NCI-H2107 (cell line): ENCODE measurements at places on chromosomes 1 and 21.

DNA sequence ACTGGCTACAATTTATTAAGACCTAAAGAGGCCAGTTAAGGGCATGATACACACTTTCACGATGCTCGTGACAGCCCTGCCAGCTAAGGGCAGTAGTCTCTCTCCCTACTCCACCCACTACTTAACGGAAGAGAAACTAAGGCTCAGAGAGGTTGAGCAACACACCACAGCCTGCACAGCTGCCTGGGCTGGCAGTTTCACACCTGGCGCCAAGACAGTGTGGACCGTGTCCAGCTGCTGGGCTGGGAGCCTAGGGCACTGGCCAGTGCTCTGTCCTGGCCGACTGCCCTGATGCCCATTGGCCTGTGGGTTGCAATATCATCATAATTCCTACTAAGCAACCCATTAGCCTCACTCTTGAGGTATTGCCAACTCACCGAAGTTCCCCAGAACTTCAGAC, 27.6 kb downstream of the TENT5C start:
- DNase-seq, result no peak

DNA sequence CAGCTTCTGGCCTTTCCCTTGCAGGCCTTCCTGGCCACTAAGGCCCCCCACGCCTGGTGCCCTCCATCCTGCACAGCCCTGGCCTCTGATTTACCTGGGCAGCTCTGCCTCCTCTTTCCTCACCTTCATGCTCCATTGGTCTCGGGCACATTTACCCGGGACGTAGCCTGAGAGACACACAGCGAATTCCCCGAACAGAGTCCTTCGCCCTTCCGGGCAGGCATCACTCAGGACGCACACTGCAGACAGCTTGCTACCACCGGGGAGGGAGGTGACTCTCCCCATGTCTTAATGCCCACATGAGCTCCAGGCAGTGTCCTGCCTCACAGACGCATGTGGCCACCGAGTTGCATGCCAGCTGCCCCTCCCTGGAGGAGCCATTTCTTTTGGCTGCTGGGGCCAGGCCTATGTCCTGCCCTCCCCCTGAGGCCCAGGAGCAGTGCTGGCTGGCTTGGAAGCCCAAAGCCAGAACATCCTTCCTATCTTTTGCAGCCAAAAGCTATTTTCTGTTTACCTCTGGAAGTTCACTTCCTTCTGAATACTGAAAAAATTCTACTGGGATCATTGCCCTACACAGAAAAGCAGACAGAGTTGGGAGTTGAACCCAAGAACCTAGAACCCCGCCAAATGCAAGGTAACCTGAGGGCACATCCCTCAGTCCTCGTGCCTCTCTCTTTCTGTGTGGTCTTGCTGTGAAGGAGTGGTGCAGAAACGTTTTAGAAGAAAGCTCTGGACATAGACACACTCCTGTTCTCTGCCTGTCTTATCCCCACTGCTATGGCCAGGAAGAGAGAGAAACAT, 209.5 kb downstream of the TOMM20 start:
- no peak for DNase-seq

- DNase-seq, result no peak
Measured at GRCh38 chr1:76140227-76140626, 65.7 kb downstream of the ST6GALNAC3 start.

DNA sequence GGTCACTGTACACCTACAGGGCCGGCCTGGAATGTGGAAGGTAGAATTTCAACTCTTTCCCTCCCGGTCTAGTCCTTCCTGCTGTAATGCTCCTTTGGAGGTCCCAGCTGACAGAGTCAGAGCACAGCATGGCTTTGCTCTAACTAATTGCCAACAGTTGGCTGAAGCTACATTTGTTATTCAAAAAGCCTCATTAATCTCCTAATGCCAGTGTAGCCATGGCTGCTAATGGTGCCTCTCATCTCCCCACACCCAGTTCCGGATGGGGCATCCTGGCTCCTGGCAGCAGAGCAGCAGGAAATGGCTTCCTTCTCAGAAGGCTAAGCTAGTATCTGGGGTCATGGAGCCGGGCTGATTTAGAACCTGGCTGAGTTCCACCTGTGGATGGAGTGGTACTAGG, 18.7 kb upstream of the CAMK1G start:
- no peak for DNase-seq

DNA sequence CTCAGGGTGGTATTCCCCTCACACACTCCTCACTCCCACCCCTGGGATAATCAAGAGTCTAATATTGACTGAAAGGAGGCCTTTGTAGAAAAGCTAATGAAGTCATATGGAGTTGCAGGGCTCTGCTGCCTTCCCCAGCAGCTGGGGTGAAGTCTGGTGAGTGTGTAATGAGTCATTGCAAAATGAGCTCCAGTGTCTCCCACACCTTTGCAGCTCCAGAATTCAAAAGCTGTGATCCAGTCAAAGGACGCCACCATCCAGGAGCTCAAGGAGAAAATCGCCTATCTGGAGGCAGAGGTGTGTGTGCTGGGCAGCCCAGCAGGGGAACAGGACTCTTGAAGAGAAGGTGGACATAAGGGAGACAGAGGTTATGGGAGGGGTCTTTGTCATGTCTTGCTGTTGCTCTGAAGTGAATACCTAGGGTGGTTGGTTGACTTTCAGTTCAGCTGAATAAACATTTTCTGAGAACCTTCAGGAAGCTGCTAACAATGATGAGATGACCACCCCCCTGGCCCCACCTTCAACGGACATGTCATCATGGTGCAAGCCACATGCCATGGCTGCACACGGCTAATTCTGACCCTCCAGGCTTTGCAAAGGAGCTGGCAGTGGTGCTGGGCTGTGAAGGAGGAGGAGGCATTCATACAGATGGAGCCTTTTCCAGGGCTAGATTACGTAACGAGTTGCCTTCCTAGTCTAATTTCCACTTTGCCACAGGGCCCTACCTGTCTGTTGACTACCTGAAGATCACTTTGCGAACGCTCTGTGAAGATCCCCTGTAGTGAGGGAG, 32.2 kb upstream of the SNX27 start:
- no peak for DNase-seq

DNA sequence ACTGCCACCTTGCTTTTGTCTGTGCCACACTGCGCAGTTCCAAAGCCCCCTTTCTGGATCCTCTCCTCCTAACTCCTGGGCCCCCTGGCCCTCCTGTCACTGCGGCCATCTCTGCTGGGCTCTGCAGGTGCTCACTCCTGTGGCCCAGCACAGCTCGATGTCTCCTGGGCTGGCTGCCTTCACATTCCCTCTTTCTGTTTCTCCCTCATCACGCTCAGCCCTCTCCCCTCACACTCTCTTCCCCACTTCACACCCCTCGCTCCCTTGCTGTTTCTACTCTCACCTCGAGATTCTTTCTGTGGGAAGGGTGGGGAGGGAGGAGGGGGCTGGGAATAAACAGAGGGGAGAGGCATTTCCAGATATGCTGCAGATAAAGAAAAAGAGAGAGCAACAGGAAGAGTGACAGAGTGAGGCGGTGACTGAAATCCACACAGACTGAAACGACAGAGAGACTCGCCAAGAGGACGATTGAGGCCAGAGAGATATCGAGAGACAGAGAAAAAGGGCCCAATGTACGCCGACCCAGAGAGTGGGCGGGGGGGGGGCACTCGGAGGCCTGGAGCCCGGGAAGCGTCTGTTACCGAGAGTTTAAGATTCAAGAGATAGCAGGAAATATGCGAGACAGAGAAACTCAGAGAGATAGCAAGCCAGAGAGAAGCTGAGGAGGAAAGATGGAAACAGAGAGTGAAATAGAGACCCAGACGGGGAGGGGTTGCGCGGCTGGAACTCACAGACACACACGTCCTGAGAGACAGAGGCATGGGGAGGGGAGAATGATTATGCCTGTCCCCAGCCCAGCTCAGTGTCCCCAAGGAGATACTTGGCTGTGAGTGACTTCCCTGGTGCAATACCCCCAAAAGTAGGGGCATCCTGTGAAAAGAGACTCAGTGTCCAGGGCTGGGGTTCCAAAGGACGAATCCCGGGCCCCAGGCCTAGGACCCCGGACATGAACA, 666 bp downstream of the CSF3R start:
- DNase-seq, result no peak

DNA sequence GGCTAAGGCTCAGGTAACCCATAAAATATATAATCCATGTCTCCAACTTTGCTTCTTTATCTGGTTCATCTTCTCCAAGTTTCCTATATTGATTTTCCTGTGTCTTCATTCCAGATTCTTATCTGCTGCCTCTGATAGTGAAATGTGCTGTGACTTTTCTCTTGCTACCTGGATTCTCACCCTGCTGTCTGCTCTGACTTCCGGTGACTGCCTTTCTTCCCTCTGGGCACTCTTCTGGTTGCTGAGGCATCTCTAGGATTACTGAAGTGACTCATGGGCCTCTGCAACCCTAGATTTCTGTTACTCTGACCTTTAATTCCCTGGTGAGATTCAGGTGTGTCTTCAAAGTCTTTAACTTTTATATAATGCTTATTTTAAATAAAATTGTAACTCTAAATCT, 46.9 kb downstream of the GIPC2 start:
- no peak for DNase-seq
